Mammary epithelial cell (primary cell): ENCODE measurements at places on chromosomes 13 and 19. TPM values are rescaled to one million over a fixed set of nuclear protein-coding genes. Genes with fewer than 3 reads are reported as not detected.

CYP2A7 gene
- total RNA-seq = not detected

CYP4F22 gene
- total RNA-seq = not detected in 2 replicates

INSL3 gene
- total RNA-seq = not detected in 2 replicates

SYNGR4 gene
- total RNA-seq = not detected in 2 replicates

SOX1 gene
- not detected for total RNA-seq

SIRT6 gene
- 8.7 TPM for total RNA-seq

ODAD3 gene
- 0.17 TPM for total RNA-seq

MUC16 gene
- total RNA-seq = 0.05 and 0.26 TPM in 2 replicates

ZNF667 gene
- 8.7 TPM for total RNA-seq

IL11 gene
- 2.5 and 3.5 TPM in 2 replicates for total RNA-seq

VMAC gene
- 7.3 TPM for total RNA-seq

SMIM17 gene
- not detected in 2 replicates for total RNA-seq

FAM216B gene
- not detected in 2 replicates for total RNA-seq

COL4A1 gene
- total RNA-seq = 89.0 TPM

SH3GL1 gene
- total RNA-seq = 80.5 TPM

SOHLH2 gene
- not detected in 2 replicates for total RNA-seq

ZNF180 gene
- 4.9 and 7.1 TPM in 2 replicates for total RNA-seq

PSG3 gene
- total RNA-seq = not detected

MAB21L1 gene
- 5.3 TPM for total RNA-seq

DPF1 gene
- 3.2 and 6.2 TPM in 2 replicates for total RNA-seq

LGALS7 gene
- 6.3 TPM for total RNA-seq

IZUMO4 gene
- total RNA-seq = 6.6 and 11.2 TPM in 2 replicates

FUT2 gene
- 0.33 TPM for total RNA-seq

FAM83E gene
- total RNA-seq = 0.33 TPM

GTPBP3 gene
- total RNA-seq = 17.5 TPM
